ENCODE measurements at places on chromosomes 12 and 14. TPM values are rescaled to one million over a fixed set of nuclear protein-coding genes. Genes with fewer than 3 reads are reported as not detected.

- no peak for DNase-seq
- H3K36me3 ChIP-seq, result no peaks in the 10 kb centered on the region
- no peaks in the 10 kb centered on the region for H3K4me1 ChIP-seq
- no peak overlapping the region for H3K27ac ChIP-seq
- no peaks in the 10 kb centered on the region for H3K27me3 ChIP-seq
Observed at GRCh38 chr12:67034110-67034879, 234.9 kb upstream of the CAND1 start.

DNA sequence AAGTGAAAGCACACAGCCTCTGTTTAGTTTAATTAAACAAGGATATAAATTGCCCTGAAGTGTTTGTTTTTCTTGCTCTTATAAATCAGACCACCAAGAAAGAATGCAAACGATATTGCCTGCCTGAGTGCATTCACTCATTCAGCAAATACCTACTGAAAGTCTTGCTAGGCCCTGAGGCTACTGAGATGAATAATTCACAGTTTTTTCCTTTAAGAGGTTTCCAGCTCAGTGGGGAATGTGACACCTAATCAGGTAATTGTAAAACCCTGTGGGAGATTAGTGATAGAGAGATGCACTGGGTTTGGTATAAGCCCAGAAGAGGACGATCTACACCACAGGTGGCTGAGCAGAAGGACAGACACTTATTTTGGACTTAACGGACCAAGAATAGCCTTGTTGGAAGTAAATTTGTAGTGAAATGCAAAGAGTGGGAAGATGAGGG, 151.4 kb downstream of the SLC35F4 start:
- H3K4me1 ChIP-seq, result no peaks in the 10 kb centered on the region
- no peaks in the 10 kb centered on the region for H3K36me3 ChIP-seq
- DNase-seq, result no peak
- no peak overlapping the region for H3K27ac ChIP-seq
- no peaks in the 10 kb centered on the region for H3K27me3 ChIP-seq

DNA sequence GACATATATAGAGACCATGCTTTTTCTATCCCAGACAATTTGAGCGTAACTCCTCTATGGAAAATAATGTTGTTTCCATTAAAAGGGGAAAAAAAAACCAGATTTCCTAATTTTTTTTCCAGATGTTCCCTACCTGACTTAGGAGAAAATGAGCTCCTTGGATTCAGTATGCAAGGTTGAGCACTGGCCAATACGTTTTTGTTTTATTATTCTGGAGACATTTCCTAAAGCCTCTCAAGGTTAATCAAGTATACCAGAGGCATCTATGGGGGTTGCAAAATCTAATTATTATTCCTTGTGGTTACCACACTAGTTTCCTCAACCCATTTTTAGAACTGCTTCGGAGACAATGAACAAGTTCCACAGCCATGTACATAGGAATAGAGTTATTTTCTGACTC, 291.3 kb downstream of the SLC16A7 start:
- H3K27me3 ChIP-seq, result no peaks in the 10 kb centered on the region
- DNase-seq, result no peak
- no peak overlapping the region for H3K4me3 ChIP-seq
- H3K27ac ChIP-seq, result no peak overlapping the region
- H3K36me3 ChIP-seq, result no peaks in the 10 kb centered on the region

- H3K27me3 ChIP-seq, result no peaks in the 10 kb centered on the region
- H3K36me3 ChIP-seq, result no peaks in the 10 kb centered on the region
- H3K4me1 ChIP-seq, result no peaks in the 10 kb centered on the region
- H3K4me3 ChIP-seq, result no peak overlapping the region
- DNase-seq, result no peak
Observed at GRCh38 chr12:33671676-33672075, 232.1 kb upstream of the SYT10 start.

DNA sequence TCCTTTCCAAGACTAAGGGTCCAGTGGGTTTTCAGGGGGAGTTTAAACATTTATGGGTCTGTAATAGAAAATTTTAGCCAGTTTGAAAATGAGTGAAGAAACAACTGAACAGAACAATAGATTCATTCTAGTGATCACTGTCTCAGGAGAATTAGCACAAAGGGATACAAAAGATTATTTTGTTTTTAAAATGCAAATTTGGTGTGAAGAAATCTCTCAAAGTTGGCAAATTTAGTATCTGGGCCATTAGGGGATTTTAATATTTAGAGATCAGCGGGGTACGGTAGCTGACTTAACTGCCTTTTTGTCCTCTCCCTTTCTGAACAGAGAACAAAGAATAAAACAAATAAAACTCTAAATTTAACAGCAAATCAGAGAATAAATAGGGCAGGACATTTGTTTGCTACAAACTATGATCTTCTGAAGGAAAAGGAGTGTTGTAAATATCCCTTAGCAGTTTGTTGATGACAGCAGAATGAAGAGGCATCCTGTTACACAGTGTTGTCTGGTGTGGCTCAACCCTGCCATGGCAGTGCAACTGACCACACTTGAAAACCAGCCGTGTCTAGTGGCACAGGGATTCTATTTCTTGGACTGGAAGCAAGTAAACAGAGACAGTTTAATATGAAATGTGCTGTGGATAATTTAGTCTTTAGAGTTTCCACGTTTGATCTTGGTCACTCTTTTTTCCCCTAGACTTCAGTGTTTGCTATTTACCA, 46.3 kb upstream of the LRTM2 start:
- no peaks in the 10 kb centered on the region for H3K27me3 ChIP-seq
- DNase-seq, result no peak
- peaks cover 6% of the 10 kb centered on the region for H3K36me3 ChIP-seq

ATP2A2 gene
- polyA plus RNA-seq, result 23.7 TPM

DNA sequence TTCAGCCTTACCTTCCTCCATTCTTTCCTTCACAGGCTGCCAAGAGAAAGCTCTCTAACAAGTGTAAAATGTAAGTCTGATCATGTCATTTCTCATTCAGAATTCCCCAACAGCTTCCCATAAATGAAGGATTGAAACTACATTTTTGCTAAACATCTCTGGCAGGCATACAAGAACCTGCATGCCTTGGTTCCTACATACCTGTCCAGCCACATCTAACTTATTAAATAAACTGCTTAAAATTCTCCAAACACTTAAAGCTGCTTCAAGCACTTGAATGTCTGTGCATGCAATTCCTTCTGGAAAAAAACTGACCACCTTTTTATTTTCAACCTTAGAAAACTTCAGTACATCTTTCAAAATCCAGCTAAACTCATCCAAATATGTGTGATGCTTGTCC, 84.4 kb upstream of the DCN start:
- H3K27me3 ChIP-seq, result no peaks in the 10 kb centered on the region
- H3K27ac ChIP-seq, result no peak overlapping the region
- no peaks in the 10 kb centered on the region for H3K4me1 ChIP-seq
- no peak overlapping the region for H3K4me3 ChIP-seq
- no peak for DNase-seq
- H3K36me3 ChIP-seq, result no peaks in the 10 kb centered on the region

INHBE gene
- polyA plus RNA-seq, result 0.10 TPM

GRCh38 chr12:56933826-56934625, at the start of gene SDR9C7:
Gene SDR9C7, minus strand, starts transcription at chr12:56934408. Its CDS starts 147 bp downstream, at chr12:56934261.
- no peak within 1 kb of the TSS for H3K4me3 ChIP-seq
- no peaks in the 10 kb centered on the region for H3K4me1 ChIP-seq
- H3K36me3 ChIP-seq, result no peaks in the 10 kb centered on the region

KRT77 gene
- not detected for polyA plus RNA-seq

KIF26A gene
- not detected for polyA plus RNA-seq

DDHD1 gene
- polyA plus RNA-seq, result 30.3 TPM

PZP gene
- not detected for polyA plus RNA-seq

TEDC1 gene
- 29.9 TPM for polyA plus RNA-seq

DNA sequence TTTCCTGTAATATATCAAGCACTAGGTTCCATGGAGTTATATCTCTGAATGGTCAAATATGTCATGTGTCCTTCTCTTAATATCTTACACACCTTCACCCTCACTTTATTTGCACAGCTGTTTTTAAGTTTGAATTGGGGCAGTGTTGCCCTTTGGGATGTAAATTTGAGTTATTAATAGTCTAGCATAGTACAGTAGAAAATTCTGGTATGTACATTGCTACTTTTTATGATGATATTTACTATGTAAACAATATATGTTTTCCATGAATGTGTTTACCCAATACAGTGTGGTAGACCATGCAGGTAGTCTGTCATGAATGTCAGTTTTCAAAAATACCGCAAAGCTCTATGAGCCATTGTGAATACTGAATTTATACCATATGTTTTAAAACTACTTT, 50.5 kb downstream of the METTL25 start:
- H3K27me3 ChIP-seq, result no peaks in the 10 kb centered on the region
- no peak overlapping the region for H3K4me3 ChIP-seq
- H3K27ac ChIP-seq, result no peak overlapping the region
- no peaks in the 10 kb centered on the region for H3K36me3 ChIP-seq
- DNase-seq, result no peak

DNA sequence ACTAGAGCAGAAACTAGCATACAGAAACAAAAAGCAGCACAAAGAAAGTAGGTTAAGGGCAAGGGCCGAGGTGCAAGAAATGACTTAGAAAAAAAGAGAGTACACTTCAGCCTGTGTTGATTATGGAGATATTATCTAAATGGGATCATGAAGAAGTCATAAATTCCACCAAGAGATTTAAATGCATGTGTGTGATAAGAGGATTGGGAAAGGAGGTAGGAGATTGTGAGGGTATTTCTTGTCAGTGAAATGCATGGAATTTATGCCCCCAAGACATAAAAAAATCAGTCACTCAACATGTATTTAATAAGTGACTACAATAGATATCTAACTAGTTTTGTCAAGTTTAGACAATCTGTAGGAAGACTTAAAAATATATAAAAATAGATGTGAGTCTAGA, 976.2 kb upstream of the LRFN5 start:
- H3K4me3 ChIP-seq, result no peak overlapping the region
- H3K4me1 ChIP-seq, result no peaks in the 10 kb centered on the region
- no peak overlapping the region for H3K27ac ChIP-seq
- no peaks in the 10 kb centered on the region for H3K36me3 ChIP-seq
- H3K27me3 ChIP-seq, result no peaks in the 10 kb centered on the region

- no peak overlapping the region for H3K4me3 ChIP-seq
- H3K36me3 ChIP-seq, result no peaks in the 10 kb centered on the region
- no peaks in the 10 kb centered on the region for H3K27me3 ChIP-seq
- no peak overlapping the region for H3K27ac ChIP-seq
- H3K4me1 ChIP-seq, result no peaks in the 10 kb centered on the region
- no peak for DNase-seq
Observed at GRCh38 chr12:43057566-43057965, 468.0 kb upstream of the PRICKLE1 start.

GRCh38 chr12:34335819-34336262, 313.5 kb downstream of the ALG10 start:
- H3K36me3 ChIP-seq, result no peaks in the 10 kb centered on the region
- H3K4me1 ChIP-seq, result no peaks in the 10 kb centered on the region
- H3K4me3 ChIP-seq, result no peak overlapping the region
- no peak for DNase-seq

GRCh38 chr12:21656905-21657325, 727 bp downstream of the LDHB start:
- H3K27ac ChIP-seq, result peak overlapping the region; percentile 87
- peak overlapping the region; percentile 91 for H3K4me3 ChIP-seq
- DNase-seq, result no peak
- no peaks in the 10 kb centered on the region for H3K36me3 ChIP-seq

- H3K4me3 ChIP-seq, result no peak overlapping the region
- peaks cover 22% of the 10 kb centered on the region for H3K4me1 ChIP-seq
- no peaks in the 10 kb centered on the region for H3K36me3 ChIP-seq
- H3K27me3 ChIP-seq, result no peaks in the 10 kb centered on the region
Observed at GRCh38 chr12:46459111-46459510, 86.5 kb upstream of the SLC38A2 start.

LRRC10 gene
- not detected for polyA plus RNA-seq

- no peaks in the 10 kb centered on the region for H3K27me3 ChIP-seq
- H3K4me1 ChIP-seq, result no peaks in the 10 kb centered on the region
- no peak for DNase-seq
Observed at GRCh38 chr14:38553586-38553985, 297.7 kb upstream of the CLEC14A start.

DNA sequence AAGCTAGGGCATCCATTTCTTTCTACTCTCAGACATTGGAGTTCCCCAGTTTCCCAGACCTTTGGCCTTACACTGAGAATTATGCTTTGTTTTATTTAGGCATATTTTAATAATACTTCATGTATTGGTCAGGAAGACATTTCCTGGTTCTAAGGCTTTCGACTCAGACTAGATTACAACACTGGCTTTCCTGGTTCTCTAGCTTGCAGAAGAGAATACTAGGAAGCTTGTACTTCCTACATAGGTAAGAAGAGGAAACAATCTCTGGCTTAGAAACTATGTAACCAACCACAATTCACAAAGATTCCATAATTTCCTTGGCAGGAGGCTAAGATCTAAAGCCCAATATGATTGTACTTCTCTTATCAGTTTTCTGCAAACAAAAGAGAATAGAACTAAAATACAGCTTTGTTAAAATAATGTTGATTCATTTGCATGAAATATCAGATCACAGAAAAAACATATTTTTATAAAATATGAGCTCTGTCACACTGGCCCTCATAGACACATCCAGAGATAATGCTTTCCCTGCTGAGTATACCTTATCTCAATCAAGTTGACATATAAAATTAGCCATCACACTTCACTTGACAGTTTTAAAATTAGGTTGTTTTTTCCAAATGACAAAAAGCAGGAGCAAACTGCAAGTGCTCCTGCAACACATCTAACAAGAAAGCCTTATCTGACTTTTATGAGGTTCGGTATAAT, 30.5 kb downstream of the CLEC2D start:
- peaks cover 16% of the 10 kb centered on the region for H3K4me1 ChIP-seq
- H3K4me3 ChIP-seq, result no peak overlapping the region
- no peaks in the 10 kb centered on the region for H3K36me3 ChIP-seq

GRCh38 chr12:102913453-102914226, 3.4 kb downstream of the PAH start:
- no peak overlapping the region for H3K4me3 ChIP-seq
- DNase-seq, result no peak
- no peaks in the 10 kb centered on the region for H3K36me3 ChIP-seq

DNA sequence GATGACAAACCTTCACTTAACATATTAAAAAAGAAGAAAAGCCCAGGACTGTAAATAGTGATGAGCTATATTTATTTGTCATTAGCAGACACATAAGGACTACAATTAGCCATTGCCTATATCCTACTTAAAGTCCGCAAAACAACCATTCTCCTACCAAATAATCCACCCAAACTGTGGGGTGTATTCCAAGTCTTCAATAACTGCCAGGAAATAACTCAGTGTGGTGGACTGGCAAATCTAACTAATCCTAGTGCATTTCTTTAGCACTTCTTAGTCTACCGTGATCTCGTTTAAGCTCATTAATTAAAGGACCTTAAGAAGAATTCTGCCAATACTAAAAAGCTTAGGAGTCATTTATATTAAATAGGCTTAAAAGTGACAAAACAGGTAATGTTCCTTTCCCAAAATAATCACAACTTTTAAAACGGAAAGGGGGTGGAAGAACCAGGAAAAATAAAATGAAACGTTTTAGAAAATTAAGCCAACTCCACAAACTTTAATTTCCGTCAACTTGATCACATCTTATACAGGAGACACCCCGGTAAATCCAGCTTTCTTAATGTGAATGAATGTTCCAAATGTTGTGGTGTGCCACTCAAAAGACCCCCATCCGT, 1.8 kb downstream of the NOVA1 start:
- H3K36me3 ChIP-seq, result no peaks in the 10 kb centered on the region
- no peak overlapping the region for H3K27ac ChIP-seq
- no peak overlapping the region for H3K4me3 ChIP-seq
